Activated CD4-positive, alpha-beta T cell treated with anti-CD3 and anti-CD28 coated beads, Interleukin-2, amount 10 ng/mL, durations not matched to agents 24 days and 14 days (primary cell): ENCODE measurements at places on chromosomes 16 and 17.

GRCh38 chr16:23072084-23072599 is 77.1 kb downstream of the USP31 start:
- no peak for DNase-seq

DNA sequence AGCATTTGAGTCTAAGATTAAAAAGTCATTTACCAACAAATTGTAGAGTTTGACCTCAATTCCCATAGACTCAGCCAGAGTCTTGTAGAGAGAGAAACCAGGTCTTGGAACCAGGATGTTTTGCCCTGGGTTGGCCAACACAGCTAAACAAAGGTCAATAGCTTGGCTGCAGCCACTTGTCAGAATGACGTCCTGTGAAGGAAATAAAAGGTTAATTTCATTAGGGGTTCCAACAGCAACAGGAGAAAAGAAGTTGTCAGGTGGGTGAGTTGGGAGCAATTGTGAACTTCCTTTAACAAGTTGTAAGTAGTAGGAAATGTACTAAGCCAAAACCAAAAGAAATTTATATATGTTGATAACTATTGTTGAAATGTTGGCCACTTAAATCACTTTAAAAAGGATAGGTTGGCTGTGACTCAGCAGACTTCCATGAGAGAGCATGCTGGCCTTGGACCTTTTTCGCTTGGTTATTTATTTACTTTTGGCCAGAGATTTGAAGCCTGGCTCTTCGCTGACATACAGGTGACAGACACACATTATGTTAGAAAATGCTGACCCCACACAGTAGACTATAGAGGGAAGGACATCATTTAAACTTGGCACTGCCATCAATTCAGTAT is 4.3 kb downstream of the TAT start:
- DNase-seq, result no peak

DNA sequence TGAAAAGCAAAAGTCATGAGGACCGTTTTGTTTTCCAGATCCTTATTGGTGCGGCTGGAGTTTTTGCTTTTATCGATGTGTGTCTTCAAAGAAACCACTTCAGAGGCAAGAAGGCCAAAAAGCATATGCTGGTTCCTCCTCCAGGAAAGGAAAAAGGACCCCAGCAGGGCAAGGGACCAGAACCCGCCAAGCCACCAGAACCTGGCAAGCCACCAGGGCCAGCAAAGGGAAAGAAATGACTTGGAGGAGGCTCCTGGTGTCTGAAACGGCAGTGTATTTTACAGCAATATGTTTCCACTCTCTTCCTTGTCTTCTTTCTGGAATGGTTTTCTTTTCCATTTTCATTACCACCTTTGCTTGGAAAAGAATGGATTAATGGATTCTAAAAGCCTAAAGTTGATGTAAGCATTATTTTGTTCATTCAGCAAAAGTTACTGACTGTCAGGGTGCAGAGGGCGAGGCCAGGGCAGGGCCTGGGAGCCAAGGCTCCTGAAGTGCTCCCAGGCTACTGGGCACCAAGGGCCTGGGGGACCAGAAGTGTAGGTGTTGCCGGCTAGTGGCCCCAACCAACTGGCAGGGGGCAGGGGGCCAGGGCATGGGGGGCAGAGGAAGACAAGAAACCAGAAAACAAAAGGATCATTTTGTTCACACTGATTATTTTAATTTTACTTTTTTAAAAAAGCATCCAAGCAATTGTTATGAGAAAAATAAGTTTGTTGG is 8.8 kb downstream of the CMTM2 start:
- peak; percentile 62 for DNase-seq

DNA sequence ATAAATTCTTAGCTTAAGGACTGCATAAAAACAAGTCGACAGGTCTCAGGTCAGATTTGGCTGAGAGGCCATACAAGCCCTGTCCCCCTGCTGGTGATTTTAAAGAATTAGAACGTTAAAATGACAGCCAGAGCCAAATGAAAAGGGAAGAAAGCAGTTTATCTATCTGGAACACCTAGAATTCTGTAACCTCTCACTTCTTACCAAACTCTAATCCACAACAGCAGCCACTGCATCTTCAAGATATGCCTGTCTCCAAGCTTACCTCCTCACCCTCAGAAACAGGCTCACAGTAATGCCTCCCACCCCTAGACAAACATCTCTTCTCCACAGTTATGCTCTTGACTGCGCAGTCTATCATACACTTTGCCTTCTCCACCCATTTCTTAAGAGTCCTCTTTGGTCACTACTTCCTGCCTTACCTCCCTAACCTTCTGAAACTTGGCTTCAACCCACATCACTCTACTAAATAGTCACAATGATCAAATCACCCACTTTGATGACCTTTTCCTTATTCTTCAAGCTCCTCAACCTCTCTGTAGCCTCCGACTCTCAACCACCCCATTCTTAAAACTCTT is 14.2 kb downstream of the ANKFY1 start:
- no peak for DNase-seq

GRCh38 chr17:14460516-14461226 is 159.8 kb downstream of the HS3ST3B1 start:
- DNase-seq, result no peak

- DNase-seq, result no peak
Observed at GRCh38 chr16:67086822-67087221, 22.9 kb upstream of the PHAF1 start.
